Neural progenitor cell (in vitro differentiated cells): ENCODE measurements at places on chromosomes 11 and 22.
A peak's percentile ranks its signal among the peaks of the same experiment; 100 is the strongest.

GRCh38 chr11:12177739-12178338 lies 67.4 kb downstream of the MICAL2 start:
- no peaks in the 10 kb centered on the region for H3K36me3 ChIP-seq
- H3K4me1 ChIP-seq, result peaks cover 5% of the 10 kb centered on the region
- H3K27ac ChIP-seq, result no peak overlapping the region
- no peaks in the 10 kb centered on the region for H3K27me3 ChIP-seq
- DNase-seq, result no peak

DNA sequence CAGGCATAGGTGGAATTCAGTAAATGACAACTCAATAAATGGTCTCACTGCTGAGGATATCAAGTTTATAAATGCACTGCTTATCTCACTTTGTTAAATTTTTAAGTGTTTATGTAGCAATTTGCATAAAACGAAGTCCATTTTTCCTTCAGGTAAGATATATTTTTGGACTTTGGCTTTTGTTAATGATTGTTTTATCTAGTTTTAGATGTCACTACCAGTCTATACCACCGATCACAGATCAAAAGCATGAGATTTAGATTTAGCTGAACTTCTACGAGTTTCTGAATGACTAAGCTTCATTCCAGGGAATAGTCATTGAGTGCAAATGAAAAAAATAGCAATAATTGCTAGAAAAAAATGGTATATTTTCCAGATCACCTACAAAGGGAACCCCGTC lies 12.8 kb upstream of the SLC5A12 start:
- H3K4me1 ChIP-seq, result no peaks in the 10 kb centered on the region
- no peaks in the 10 kb centered on the region for H3K27me3 ChIP-seq
- no peak overlapping the region for H3K4me3 ChIP-seq
- H3K27ac ChIP-seq, result no peak overlapping the region
- DNase-seq, result no peak

GRCh38 chr11:87230995-87231394 lies 193.3 kb downstream of the TMEM135 start:
- no peaks in the 10 kb centered on the region for H3K36me3 ChIP-seq
- no peak for DNase-seq
- no peaks in the 10 kb centered on the region for H3K27me3 ChIP-seq
- no peak overlapping the region for H3K4me3 ChIP-seq

- no peak overlapping the region for H3K27ac ChIP-seq
- DNase-seq, result no peak
- no peaks in the 10 kb centered on the region for H3K36me3 ChIP-seq
- no peak overlapping the region for H3K4me3 ChIP-seq
- no peaks in the 10 kb centered on the region for H3K27me3 ChIP-seq
- peaks cover 47% of the 10 kb centered on the region for H3K4me1 ChIP-seq
Observed at GRCh38 chr11:35540526-35540925, 15.1 kb upstream of the PAMR1 start.

DNA sequence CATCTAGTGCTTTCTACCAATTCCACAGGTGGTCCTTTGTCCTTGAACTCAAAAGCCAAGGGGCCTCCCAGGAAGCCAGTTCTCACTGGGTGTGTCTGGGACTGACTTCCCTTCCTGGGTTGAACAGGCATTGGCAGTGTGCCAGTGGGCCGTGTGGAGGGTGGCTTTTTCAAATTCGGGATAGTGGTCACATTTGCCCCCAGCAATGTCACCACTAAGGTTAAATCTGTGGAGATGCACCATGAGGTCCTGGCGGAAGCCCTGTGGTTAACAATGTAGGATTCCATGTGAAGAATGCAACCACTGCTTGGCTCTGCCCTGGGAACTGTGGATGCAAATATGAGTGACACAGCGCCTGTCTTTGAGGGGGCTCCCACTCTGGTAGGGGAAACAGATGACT lies 53.2 kb upstream of the MTNR1B start:
- H3K4me1 ChIP-seq, result no peaks in the 10 kb centered on the region
- DNase-seq, result no peak
- H3K27ac ChIP-seq, result no peak overlapping the region
- H3K36me3 ChIP-seq, result no peaks in the 10 kb centered on the region
- no peak overlapping the region for H3K4me3 ChIP-seq

GRCh38 chr11:30586251-30587144 lies at the start of gene MPPED2:
TSS of gene MPPED2 (minus strand) at chr11:30586353. CDS start at chr11:30580373, 5,980 bp downstream.
- peak within 1 kb of the TSS; percentile 83 for H3K4me3 ChIP-seq
- peaks cover 80% of the 10 kb centered on the region for H3K27me3 ChIP-seq
- H3K36me3 ChIP-seq, result no peaks in the 10 kb centered on the region
- H3K4me1 ChIP-seq, result peaks cover 15% of the 10 kb centered on the region
- peak; percentile 87 for DNase-seq

DNA sequence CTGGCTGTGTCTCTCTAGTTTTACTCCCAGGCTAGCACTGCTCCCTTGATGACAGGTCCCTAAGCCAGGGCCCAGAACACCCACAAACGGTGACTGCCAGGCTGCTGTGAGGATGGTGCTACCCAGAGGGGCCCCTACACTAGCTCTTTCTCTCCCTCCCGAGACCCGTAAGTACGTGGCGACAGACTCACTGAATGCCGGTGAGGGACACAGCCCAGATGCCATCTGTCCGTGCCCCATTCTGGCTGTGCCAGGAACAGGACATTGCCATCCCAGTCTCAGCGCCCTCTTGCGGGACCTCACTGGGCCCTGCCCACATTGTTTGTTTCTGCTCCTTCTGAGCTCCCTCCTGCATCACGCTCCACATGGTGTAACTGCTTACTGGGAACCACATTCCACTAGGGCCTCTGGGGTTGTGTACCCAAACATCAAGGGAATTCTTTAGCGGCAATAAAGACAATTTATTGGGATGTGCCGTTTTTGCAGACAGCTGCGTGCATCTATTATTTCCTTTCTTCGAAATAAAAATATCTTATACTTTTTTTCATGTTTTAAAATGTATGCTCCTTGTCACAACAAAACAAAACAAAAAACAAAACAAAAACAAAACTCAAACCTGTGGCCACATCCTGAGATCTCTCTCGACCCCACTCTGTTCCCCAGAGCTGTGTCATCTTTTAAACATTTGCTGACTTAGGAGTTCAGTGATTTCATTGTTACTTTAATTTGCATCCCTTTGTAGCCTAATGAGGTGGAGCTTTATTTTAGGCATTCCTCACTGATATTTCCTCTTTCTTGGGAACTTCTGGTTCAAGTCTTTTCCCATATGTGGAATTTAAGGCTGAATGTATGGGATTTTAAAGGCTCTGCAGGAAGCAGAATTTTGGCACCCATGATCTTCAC lies 4.4 kb upstream of the TPCN2 start:
- H3K27ac ChIP-seq, result no peak overlapping the region
- no peaks in the 10 kb centered on the region for H3K36me3 ChIP-seq
- H3K4me3 ChIP-seq, result no peak overlapping the region
- H3K27me3 ChIP-seq, result no peaks in the 10 kb centered on the region
- peaks cover 10% of the 10 kb centered on the region for H3K4me1 ChIP-seq

- no peak for DNase-seq
- peaks cover 100% of the 10 kb centered on the region for H3K27me3 ChIP-seq
- no peak overlapping the region for H3K4me3 ChIP-seq
- H3K27ac ChIP-seq, result no peak overlapping the region
- no peaks in the 10 kb centered on the region for H3K4me1 ChIP-seq
Observed at GRCh38 chr22:21991304-21991596, 8.7 kb upstream of the TOP3B start.
